ENCODE measurements at places on chromosomes 13 and 19.

DNA sequence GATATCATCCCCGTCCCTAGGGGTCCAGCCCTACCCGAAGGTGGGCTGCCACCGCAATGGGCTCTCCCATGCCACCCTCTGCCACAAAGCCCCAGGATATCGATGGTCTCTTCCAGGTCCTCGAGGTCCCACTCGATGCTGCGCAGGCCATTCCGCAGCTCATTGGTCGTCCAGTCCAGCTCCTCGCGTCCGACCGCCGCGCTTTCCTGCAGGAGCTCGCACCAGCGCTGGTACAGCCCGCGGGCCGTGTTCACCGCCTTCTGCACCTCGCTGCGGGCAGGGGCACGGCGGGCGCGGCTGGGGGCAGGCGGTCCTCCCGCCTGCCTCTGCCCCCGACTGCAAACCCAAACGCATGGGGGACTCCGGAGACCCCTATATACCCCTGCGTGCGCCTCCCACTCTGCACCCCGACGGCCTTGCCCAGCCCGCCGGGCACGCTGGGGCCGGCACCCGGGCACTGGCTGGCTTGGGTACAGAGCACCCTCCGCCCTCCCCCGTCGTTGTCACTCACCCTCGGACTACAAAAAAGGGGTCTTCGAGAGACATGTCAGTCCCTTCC, 468 bp downstream of the STX10 start:
- DNase-seq = no peak

GRCh38 chr19:32397671-32398101, 7.9 kb upstream of the DPY19L3 start:
- no peak for DNase-seq

GRCh38 chr19:49589502-49589905, 1.5 kb upstream of the PRR12 start:
- DNase-seq = no peak

GRCh38 chr19:2253106-2254063, 2.8 kb downstream of the JSRP1 start:
- no peak for DNase-seq

GRCh38 chr13:38688674-38689073, 1.8 kb downstream of the FREM2 start:
- DNase-seq = no peak

- no peak for DNase-seq
These were observed 347 bp upstream of the CLDN10 start for GRCh38 chr13:95552208-95552538.

DNA sequence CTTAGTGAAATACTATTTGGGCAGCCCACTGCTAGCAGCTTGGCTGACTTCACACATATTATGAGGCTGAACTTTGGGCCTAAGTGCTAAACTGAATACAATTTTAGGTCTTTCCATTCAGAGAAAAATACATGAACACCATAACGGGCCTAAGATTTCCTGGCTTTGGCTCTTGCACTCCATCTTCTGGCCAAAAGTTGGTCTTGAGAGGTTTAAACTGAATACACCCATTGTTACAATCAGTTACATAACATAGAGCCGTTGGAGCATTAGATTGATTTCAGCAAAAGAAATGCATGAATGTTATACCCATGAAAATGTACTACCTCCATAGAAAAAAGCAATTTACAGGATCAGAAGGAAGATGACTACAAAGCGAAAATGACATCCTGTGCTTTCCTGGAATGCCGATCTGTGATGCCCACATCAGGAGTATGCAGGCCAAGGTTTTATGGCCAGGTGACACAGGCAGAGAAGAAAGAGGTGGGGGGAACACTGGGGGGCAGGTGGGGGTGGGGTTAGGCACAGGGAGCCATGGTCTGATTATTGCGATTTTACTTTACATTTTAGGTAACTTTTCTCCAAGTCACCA, 11.1 kb upstream of the SHISA2 start:
- no peak for DNase-seq

Data from stimulated activated CD4-positive, alpha-beta T cell treated with anti-CD3 and anti-CD28 coated beads, TNF-alpha, amount 100 ng/mL, for 1 hour (primary cell).